ENCODE measurements at places on chromosomes 7 and 10.
A peak's percentile ranks its signal among the peaks of the same experiment; 100 is the strongest.

GRCh38 chr7:159027789-159028507 is 116.7 kb downstream of the VIPR2 start:
- DNase-seq: no peak

DNA sequence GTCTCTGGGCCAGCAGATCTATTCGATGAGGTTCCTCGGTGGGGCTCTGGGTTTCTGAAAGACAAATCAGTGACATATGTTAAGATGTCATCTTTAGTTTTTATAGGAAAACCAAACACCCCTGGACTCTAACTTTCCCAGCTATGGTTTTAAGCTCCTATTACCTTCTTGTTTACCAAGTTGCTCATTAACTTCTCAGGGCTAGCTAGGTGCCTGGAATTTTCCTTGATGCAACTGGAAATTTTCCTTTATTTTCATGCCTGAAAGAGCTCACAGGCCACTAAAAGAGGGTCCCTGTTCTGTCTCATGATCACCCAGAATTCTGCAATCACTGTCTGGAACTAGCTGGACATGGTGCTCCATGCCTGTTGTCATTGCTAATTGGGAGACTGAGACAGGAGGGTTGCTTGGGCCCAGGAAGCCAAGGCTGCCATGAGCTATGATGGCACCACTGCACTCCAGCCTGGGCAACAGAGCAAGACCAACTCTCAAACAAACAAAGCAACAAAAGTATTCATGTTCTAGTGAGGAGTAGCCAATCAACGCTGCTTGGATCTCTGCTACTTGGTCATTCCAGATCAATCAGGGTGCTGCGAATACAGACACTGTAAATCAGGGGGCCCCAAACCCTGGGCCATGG is 1173.5 kb upstream of the AUTS2 start:
- DNase-seq: no peak

DNA sequence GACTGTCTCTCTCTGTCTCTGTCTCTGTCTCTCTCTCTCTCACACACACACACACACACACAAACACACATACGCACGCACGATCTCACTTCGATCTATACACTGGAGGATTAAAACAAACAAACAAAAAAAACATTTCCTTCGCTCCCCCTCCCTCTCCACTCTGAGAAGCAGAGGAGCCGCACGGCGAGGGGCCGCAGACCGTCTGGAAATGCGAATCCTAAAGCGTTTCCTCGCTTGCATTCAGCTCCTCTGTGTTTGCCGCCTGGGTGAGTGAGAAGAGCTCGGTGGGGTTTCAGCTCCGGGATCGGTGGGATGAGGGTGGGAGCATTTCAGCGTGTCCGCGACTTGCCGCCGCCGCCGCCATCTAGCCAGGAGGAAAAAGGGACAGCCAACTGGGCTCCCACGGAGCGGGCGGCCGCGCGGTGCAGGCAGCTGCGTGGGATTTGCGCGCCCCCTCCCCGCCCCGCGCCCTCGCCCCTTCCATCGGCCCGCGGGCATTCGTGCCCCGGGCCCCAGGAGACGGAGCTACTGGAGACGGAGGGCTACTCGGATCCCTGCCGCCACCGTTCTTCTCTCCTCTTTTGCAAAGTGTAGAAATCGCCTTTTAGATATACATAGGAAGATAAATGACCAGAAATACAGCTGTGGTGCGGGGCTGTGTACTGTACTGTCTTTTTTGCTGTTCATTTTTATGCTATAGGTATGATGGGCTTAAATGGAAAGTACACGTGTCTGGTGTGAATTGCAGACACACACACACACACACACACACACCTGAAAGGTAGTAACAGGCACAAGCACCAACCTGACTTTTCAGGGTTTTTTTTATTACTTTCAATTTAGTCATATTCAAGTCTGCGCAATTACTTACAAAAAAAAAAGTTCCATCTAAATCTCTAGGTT is 581 bp downstream of the PTPRZ1 start:
- DNase-seq: no peak

DNA sequence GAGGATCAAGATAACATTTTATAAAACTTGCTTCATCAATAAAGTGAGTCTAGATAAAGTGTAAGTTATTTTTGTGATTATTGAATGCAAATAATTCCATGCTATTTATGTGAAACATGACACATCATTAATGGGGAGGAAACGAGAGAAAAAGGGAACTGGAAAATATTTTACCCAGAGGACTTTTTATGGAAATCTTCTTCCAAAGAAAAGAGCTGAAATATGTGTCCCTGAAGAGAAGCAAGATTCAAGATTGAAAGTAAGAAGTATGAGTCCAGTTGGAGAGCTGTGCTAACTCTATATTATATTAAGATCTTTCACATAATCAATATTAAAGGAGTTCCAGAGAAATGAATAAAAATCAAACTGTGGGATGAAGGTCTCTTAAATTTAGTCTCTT is 1361.8 kb downstream of the GATA3 start:
- no peak for DNase-seq

DNA sequence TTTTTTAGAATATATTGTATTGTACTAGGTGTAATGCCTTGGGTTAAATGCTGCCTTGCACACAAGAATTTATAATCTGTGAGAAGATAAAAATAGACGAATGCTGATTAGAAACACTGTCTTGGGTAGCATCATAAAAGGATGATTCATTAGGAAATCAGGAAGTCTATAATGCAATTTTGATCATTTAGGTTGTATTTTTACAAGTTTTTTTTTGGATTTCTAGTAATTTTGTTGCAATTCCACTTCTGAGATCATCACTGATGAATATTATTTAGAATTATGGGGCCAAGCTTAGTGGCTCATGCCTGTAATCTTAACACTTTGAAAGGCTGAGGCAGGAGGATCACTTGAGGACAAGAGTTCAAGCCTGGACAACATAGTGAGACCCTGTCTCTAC is 29.6 kb downstream of the WBP1L start:
- no peak for DNase-seq

DNA sequence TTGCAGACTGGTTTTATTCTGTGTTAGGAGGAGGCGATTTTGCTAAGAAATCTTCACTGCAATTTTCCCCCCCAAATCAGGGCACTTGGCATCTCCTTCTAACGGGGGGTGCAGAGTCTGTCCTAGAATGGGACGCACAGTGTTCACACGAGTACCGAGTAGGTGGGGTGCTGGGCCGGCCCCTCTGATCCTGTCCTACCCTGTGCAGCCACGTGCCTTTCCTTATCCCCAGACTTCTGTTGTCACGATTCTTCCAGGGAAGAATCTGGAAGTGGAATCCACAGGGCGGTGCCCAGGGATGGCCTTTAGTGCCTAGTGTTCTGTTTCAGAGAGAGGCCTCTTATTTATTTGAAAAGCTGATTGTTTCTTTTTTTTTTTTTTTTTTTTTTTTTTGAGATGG is 16.4 kb downstream of the CUX1 start:
- no peak for DNase-seq

- peak; percentile 66 for DNase-seq
These were observed 118.7 kb downstream of the RALA start for GRCh38 chr7:39741942-39742623.

- DNase-seq: no peak
These were observed 16.4 kb upstream of the PSMG3 start for GRCh38 chr7:1586126-1586826.

- peak; percentile 5 for DNase-seq
These were observed 181.9 kb upstream of the LYZL2 start for GRCh38 chr10:30811276-30812017.

DNA sequence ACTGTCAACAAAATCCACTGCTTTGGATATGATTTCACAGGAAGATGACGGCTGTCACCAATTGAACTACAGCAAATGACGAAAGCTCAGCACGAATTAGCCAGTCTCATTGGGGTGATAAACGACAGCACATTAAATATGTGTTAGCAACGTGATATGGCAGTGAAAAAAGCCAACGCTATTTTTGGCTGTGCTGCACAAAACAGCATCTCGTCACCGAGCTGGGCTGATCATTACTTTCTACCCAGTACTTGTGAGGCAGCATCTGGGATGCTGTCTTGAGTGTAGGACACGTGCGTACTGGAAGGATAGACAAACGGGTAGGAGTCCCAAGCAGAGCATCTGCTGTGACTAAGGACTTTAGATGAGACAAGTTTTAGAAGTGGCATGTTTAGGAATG is 138.3 kb downstream of the EXOC4 start:
- no peak for DNase-seq

DNA sequence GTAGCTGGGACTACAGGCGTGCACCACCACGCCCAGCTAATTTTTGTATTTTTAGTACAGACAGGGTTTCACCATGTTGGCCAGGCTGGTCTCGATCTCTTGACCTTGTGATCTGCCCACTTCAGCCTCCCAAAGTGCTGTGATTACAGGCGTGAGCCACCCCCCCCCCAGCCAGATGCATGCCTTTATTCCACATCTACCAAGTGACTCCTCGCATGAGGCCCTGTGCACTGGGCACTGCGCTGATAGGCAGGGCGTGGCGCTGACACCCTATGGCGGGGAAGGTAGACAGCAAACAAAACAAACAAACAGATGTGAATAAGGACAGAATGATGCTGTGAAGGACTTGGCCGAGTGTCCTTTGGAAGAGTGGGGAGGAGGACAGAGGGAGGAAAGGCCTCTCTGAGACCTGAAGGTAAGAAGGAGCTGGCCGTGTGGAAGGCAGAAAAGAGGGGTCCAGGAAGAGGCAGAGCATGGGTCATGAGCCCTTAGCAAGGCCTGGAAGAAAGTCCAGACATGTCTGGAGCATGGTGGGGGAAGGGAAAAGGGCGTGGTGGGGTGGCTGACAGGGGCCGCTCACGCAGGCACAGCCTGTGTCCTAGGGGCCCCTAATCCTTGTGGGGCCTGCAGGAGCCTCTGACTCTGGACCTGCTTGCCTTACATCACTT is 47.5 kb upstream of the CACUL1 start:
- DNase-seq: no peak

GRCh38 chr10:5323446-5323845 is 41.3 kb upstream of the UCN3 start:
- no peak for DNase-seq

- DNase-seq: no peak
These were observed 26.4 kb downstream of the PDLIM1 start for GRCh38 chr10:95264227-95265051.

DNA sequence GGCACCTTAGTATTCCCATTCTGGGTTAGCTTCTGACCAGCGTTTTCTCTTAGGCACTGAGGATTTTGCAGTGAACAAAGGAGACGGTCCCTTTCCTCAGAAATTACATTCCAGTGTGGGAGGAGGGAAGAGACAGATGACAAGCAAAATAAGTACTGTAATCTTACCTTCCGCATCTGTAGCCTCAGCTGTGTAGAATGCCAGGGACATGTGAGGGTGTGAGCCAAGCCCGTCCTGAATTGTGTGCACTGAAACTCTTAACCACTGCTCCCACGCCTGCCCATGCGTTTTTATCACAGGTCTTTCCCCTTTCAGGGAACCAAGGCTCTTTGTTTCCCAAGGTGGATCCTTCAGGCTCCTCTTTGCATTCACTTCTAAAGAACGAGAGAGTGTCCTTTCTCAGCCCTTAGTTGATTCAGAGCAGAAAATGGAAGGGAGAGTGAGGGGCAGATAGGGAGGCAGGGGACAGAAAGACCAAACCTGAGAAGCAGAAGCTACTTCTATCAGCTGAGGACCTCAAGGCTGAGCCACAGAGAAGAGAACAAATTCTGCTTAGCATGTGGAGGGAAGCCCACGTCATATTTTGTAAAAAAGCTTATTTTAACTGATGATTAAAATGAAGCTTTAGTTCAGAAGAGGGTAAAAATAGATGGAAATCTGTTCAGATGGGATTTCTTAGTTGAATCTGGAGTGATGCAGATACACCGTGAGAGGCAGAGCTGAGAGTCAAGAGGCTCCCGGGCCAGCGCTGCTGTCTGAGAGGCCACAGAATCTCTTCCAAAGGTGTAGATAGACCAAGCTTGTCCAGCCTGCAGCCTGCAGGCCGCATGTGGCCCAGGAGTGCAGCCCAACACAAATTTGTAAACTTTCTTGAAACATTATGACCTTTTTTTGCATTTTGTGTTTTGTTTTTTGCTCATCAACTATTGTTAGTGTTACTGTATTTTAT is 122.5 kb downstream of the CCNY start:
- DNase-seq: no peak

GRCh38 chr10:30747633-30748032 is 118.1 kb upstream of the LYZL2 start:
- peak; percentile 21 for DNase-seq

DNA sequence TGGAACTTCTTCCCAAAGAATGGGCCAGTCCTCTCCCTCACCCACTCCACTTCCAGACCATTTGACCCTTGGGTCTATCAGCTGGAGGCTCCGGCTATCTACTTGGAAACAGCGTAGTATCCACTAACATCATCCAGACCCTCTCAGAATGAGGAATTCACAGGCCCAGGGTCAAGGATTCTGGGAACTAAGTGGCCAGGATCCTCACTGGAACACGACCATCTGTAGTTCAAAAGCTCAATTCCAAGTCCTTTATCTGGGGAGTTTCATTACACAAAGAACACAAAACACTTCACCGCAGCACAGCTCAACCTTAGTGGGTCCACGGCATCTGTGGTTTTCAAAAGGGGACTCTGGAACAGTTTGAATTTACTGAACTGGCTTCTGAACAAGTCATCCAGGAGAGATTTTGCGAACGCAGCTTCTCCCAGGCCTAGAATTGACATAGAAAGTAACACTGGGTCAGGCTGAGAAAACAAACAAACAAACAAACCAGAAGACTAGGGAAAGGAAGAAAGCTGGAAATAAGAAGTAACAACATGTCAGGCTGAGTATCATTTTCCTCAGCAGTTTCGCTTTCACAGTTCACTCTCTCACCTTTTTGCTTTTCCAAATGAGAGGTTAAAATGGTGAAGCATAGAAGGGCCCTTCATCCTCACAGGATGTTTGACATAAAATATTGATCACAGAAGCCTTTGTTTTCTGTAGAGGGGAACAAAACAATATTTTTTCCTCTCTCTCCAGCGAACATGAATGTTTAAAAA is 57.6 kb upstream of the USP6NL start:
- no peak for DNase-seq

- no peak for DNase-seq
These were observed 647.7 kb upstream of the GALNT17 start for GRCh38 chr7:70484255-70484654.

- no peak for DNase-seq
These were observed 31.0 kb downstream of the TNS3 start for GRCh38 chr7:47550788-47551470.

DNA sequence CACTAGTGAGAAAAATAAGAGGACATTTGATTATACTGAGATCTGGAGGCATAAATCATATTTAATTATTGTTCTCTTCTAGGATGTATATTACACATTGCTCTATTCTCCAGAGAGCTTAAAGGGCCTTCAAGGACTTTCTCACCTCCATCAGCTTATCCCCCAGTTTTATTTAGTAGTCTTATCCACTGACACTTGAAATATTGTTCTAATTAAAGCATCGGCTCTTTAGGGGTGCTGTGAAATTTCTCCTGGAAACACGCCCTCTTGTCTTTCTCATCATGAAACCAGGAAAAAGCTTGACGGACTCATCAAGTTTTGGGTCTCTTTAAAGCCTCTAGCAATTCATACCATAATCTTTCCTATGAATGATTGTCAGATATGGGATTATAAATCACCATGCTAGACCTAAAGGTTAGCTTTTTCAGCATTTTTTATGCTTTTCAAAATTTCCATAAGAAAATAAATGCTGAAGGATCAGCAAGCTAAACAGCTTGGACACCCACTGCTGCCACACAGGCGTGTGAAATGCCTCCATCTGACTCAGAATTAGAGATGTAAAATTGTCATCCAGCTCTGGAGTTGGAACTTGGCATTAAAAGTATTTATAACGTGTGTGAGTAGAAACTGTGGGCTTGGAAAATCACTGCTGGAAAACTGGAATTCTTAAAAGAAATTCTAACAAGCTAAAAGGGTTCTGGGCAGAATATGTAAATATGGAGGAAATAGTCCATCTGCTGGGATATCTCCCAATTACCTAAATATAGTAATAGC is 216.3 kb downstream of the CHRM2 start:
- DNase-seq: no peak
